ENCODE measurements at places on chromosomes 3 and 15. TPM values are rescaled to one million over a fixed set of nuclear protein-coding genes. Genes with fewer than 3 reads are reported as not detected.

Gene SCN5A
- total RNA-seq, result 0.30 TPM

Gene STAB1
- 1.1 TPM for total RNA-seq

Gene SEMA3G
- total RNA-seq, result 0.09 TPM

Gene FOXB1
- total RNA-seq, result not detected

Gene C2CD4A
- not detected for total RNA-seq

Gene RPSA
- 664 TPM for total RNA-seq

Gene GUCA1C
- total RNA-seq, result not detected

Gene EEF1AKMT4
- total RNA-seq, result 2.4 TPM

Gene STARD5
- 14.3 TPM for total RNA-seq

Gene CCDC51
- total RNA-seq, result 20.1 TPM

Gene HCLS1
- 6.5 TPM for total RNA-seq

Gene GP5
- total RNA-seq, result 0.14 TPM

Gene PLS1
- total RNA-seq, result 2.7 TPM

Gene CCDC13
- total RNA-seq, result 0.14 TPM

Gene FANCD2OS
- total RNA-seq, result not detected

Gene COPG1
- 412 TPM for total RNA-seq

Gene GOLGA6L7
- not detected for total RNA-seq

Gene CSPG5
- total RNA-seq, result 0.30 TPM

Gene RASGRP1
- total RNA-seq, result 0.88 TPM

Gene CAND2
- 3.2 TPM for total RNA-seq

Gene FBXW12
- total RNA-seq, result not detected

Gene GOLGA8S
- not detected for total RNA-seq

Gene VPS13C
- 78.4 TPM for total RNA-seq

Gene KIF15
- 5.8 TPM for total RNA-seq

Gene CP
- not detected for total RNA-seq

Gene IL5RA
- total RNA-seq, result not detected

Gene C3orf80
- 3.6 TPM for total RNA-seq

Data from smooth muscle cell of the umbilical artery (primary cell).